ENCODE measurements at places on chromosomes 5 and 9.
A peak's percentile ranks its signal among the peaks of the same experiment; 100 is the strongest.

DNA sequence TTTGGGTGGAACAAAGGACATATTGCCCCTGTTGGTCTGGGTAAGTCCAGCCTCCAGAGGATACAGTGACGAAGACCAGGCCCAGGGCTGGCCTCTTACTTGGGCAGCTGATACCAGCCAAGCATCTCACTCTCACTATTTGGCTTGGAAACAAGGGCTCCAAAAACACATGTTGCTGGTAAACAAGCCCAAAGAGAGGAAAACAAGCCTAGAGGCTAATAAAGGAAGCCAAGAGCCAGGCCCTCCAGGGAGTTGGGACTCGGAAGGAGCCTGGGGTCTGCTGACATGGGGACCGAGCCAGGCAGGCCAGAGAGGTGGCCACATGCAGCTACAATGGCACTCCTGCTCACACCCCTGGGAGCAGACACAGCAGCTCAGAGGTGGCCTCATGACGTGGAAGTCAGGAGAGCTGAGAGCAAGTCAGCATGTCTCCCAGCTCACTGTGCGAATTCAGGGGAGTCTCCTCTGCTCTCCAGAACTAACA lies 5.7 kb downstream of the SPARC start:
- DNase-seq: no peak

- no peak for DNase-seq
Measured at GRCh38 chr5:54908774-54909525, 76.4 kb downstream of the ESM1 start.

DNA sequence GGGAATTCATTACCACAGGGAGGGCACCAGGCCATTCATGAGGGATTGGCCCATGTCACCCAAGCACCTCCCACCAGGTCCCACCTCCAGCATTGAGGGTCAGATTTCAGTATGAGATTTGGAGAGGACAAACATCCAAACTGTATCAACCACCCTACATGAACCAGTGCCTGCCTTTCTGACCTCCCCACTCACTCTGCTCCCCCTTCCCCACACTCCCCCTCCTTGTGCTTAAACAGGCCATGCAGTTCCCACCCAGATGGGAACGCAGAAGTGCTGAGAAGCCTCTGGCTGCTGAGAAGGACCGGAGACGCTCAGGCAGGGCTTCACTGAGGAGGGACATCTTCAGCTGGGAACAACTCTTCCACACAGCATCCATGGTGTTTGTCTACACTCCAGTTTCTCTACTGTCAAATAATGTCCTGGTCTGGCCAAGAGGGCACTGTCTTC lies 30.0 kb upstream of the ADAMTS2 start:
- no peak for DNase-seq

GRCh38 chr9:4689687-4690104 lies 10.3 kb downstream of the CDC37L1 start:
- no peak for DNase-seq

DNA sequence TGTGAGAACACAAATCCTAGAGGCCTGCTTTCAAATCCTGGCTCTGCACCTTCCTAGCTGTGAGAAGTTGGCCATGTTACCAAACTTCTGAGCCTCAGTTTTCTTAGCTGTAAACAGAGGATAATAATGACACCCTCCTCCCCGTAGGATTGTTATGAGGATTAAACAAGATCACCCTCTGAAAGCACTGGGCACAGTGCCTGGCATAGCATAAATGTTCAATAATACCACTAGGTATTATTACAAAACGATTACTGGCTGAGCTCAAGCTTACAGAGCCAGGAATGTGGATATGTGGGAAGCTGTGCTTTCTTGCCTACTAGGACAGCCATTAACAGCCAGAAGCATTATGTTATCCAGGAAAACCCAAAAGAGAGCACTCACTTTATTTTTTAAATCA lies 30.8 kb upstream of the POU4F3 start:
- DNase-seq: no peak

GRCh38 chr9:130188860-130189481 lies 16.8 kb downstream of the NCS1 start:
- DNase-seq: peak; percentile 70

DNA sequence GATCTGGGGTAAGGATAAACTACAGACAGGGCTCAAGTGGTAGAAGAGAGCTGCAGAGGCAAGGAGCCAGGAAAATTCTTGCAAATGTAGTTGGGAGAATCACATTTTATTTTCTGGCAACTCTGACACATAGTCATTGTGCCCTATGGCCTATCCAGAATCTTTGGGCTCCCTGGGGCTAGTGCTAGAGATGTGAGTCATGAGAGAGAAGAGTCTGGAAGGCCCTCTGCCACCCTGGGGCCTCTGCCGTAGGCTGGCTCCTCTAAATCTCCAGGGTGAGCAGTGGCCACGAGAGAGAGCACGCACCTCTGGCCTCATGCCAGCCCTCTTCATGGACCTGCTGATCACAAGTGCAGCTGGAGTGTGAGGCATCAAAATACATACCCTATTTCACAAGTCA lies 74.3 kb upstream of the SSBP2 start:
- peak; percentile 55 for DNase-seq

- DNase-seq: peak; percentile 61
Measured at GRCh38 chr5:66171349-66172344, 27.5 kb downstream of the SREK1 start.

DNA sequence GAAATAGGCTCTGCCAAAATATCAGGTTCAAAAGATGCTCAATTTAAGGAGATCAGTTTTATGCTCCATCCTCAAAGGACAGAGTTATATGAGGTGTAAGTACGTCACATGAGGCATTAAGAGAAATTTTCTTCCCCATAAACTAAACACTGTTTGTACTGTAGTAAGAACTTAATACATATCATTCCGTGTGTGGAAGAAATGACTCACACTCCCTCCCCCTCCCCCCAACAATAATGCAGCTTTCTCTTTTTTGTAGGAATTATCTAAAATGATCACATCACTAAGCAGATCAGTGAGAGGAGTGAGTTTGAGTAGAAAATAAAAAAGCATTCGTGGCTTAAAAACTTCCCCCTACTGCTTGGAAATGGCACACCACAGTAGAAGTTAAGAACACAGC lies 2.2 kb downstream of the CDH12 start:
- no peak for DNase-seq

GRCh38 chr9:99811172-99811571 lies 10.5 kb upstream of the NR4A3 start:
- DNase-seq: no peak

- no peak for DNase-seq
Measured at GRCh38 chr5:112248623-112249022, 170.5 kb downstream of the EPB41L4A start.

DNA sequence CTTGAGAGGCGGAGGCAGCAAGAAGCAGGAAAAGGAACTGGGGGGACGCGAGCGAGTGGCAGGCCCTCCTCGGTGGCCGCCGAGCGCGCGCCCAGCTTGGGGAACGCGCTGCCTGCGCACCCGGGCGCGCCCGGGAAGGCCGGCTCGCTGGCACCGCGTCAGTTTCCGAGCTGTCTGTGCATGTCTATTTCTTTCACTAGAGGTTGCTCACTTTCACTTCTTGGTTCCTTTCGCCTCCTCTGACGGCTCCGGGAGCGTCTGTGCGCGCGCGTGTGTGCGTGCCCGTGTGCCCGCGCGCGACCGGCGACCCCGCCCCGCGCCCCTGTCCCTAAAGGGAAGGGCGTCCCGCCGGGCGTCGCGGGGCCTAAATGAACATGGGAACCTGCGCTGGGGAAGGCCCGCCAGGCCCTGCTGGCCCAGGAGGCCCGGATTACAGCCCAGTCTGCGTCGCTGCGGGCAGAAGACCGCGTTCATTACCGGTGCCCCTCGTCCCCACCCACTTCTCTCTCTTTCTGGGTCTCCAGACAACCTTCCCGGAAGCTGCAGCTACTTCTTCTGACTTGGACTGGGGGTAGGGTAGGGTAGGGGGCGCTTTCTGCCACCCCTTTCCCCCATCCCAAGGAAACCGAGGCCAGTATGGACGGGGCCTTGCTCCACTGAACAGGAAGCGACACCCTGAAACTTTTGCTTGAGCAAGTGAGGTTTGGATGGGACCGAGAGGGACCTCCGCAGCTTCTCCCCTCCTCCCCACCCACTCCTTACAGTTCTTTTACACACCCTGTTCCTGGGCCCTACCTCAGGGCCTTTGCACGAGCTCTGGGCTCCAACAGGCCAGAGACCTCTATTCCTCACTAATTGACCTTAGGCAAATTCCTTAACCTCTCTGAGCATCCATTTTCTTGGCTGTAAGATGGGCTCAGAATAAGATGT lies 205.8 kb upstream of the IER5L start:
- DNase-seq: peak; percentile 35

DNA sequence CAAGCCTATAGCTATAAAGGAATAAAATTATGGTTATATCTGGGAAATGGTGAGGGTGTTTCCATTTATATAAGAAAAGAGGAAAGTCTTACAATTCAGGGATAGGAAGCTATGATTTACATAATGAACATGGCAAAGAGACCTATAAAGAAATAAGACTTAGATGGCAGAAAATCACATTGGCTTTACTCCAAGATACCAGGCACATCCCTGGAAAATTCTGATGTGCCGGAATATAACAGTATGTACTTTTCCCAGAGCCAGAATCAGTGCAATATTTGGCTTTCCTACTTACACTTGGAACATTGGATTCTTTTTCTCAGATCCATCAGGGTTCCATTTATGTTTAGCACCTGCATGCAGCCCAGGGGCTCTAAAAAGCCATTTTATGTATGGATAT lies 357.8 kb downstream of the CETN3 start:
- no peak for DNase-seq

DNA sequence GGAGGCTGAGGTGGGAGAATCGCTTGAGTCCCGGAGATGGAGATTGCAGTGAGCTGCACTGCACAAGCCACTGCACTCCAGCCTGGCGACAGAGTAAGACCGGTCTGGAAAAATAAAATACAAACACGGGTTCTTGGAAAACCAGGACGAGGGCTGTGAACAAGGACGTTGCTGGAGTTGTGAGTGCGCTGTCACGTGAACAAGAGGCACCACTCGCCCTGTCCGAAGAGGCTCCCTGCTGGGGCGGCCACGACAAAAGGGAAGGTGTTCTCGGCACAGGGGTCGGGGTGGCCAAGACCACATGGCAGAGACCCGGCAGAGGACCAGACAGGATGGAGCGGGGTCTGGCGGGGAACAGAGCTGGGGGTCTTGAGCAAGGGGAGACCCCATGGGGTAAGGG lies 30.6 kb upstream of the UBAC1 start:
- no peak for DNase-seq

DNA sequence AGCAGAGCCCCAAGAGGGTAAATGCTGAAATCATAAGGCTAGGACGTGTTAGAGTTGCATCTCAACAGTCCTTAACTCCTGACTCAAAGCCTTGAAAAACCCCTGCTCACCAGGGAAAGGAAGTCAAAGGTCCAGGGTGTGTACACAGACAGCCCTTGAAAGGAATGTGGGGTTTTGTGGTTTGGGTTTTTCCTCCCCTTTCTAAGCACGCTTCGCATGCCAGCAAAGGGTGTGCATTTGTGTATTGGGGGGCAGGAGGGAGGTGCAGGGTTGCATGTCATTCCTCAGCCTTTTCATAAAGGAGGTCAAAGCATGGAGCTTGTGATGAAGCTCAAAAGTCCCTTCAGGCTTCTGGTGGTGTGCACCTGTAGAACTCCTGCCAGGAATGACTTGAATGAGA lies 17.3 kb upstream of the XPA start:
- no peak for DNase-seq

DNA sequence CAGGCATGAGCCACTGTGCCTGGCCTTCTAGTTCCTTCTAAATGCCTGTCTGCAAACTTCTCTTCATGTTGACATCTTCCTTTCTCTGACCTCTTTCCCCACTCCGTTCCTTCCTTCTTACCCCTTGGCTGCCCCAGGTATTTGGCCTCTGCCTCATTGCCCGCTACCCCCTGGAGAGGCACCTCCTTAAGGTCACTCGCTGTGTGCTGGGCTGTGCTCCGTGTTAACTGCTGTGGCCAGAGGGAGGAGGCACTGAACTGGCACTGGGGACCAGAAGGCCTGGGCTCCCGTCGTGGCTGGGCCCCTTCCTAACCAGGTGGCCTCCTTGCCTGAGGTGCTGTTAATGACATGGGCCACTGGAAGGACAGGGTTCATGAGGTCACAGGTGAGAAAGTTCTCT lies 39.4 kb downstream of the LAMC3 start:
- no peak for DNase-seq

DNA sequence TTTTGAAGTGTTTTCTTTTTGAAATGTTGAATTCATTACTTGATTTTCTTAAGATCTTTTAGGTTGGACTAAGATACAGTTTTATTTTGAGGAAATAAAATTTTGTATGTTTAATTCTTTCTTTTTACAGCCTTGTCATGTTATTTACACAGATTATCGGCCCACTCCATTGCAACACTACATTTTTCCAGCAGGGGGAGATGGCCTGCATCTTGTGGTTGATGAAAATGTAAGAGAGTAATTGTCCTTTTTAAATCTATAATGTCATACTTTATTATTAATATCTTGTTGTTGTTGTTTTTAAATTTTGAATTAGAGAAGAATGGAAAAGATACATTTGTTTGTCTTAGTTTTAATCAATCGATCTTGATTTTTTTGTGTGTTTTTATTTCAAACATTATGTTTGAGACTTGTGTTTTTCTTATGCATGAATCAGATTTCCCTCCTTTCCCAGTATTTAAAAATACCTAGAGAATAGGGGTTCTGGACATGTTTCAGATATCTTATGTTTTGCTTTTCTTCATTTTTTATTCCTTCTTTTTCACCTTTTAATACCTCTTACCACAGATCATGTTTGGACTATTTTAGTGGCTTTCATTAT lies 36.7 kb downstream of the MTREX start:
- peak; percentile 74 for DNase-seq

GRCh38 chr5:87768190-87768589 lies 355.5 kb upstream of the CCNH start:
- DNase-seq: no peak

GRCh38 chr9:92808726-92809451 lies 44.3 kb upstream of the BICD2 start:
- DNase-seq: peak; percentile 13

DNA sequence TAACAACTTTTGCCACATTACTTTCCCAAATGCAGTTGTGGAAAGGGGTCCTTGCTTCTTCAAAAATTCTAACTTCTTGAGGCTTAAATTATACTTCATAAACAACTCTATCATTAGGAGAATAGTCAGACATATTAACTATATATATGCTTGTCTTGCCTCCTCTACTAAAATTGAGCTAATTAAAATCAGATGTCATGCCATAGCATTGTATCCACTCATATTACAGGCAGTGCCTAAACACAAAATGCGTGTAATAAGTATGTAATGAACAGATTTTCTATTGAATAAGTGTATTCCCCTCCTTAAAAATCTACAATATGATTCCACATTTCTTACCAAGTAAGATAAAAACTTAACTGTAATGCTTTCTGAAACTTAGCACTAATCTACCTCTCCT lies 204.5 kb downstream of the PLK2 start:
- no peak for DNase-seq

DNA sequence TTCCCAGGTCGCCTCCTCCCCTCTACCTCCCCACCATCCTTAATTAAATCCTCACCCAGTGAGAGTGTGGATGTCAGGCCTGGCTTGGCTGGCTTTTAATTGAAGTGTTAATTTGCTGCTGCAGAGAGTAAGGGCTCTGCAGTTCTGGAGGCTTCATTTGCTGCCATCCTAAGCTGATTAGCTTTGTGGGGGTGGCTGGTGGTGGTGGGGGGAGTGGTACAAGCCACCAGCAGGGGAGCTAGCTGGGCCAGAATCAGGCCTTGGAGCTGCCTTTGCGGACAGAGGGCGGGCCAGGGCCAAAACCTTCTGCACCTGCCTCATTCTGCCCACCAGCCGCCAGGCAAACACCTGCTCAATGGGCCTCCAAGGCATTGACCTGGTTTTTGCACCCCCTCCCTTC lies 26.8 kb upstream of the TIFAB start:
- DNase-seq: no peak

Data from hematopoietic multipotent progenitor cell treated with erythropoietin and hydrocortisone succinate and interleukin-3 and kit ligand, for 8 days (in vitro differentiated cells).